ENCODE measurements at places on chromosomes 6 and 20. TPM values are rescaled to one million over a fixed set of nuclear protein-coding genes. Genes with fewer than 3 reads are reported as not detected.

Gene EDN3
- total RNA-seq: 6.6 TPM

Gene DDR1
- total RNA-seq: 166 TPM

Gene MUCL3
- 0.18 TPM for total RNA-seq

DNA sequence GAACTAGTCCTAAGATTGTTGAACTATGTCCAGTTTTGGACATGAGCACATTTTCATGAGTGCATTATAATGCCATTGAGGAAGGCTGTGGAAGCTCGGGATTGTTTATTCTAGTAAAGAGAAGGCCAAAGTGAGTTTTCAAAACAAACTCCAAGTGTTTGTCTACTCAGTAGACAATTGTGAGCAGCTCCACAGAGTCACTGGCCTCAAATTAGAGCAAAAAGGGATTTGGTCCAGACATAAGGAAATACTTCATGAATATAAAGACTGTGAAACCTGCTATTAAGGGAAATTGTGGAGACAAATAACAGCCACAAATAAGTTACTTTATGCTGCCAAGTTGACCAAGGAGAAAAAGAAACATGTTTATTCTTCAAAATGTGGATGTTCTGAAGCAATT lies 42.6 kb upstream of the PREP start:
- no peaks in the 10 kb centered on the region for H3K36me3 ChIP-seq
- H3K4me3 ChIP-seq: no peak overlapping the region
- no peak for DNase-seq

DNA sequence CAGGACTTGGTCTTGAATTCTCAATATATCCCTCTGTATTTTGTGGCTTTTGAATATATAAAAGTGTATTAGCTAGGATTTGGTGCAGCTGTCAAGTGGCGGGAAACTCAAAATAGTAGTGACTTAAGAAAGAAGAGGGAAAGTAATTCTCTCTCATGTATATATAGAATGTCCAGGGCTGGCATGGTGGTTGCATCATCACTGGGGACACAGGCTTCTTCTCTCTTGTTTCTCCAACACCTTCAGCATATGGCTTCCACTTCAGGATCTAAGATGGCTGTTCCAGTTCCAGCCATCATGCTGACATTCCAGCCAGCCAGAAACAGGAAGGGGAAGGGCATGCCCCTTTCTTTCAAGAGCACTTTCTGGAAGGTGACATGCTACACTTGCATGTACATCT lies 11.8 kb upstream of the GPR6 start:
- no peak for DNase-seq
- H3K36me3 ChIP-seq: no peaks in the 10 kb centered on the region
- no peaks in the 10 kb centered on the region for H3K4me1 ChIP-seq
- no peak overlapping the region for H3K27ac ChIP-seq

- no peak overlapping the region for H3K4me3 ChIP-seq
- no peak for DNase-seq
- H3K36me3 ChIP-seq: no peaks in the 10 kb centered on the region
- no peaks in the 10 kb centered on the region for H3K4me1 ChIP-seq
- no peak overlapping the region for H3K27ac ChIP-seq
These were observed 315.4 kb upstream of the SASH1 start for GRCh38 chr6:148027201-148027600.

- DNase-seq: no peak
- H3K4me1 ChIP-seq: no peaks in the 10 kb centered on the region
- no peaks in the 10 kb centered on the region for H3K36me3 ChIP-seq
- no peak overlapping the region for H3K4me3 ChIP-seq
- no peaks in the 10 kb centered on the region for H3K27me3 ChIP-seq
- no peak overlapping the region for H3K27ac ChIP-seq
These were observed 127.6 kb upstream of the TFAP2D start for GRCh38 chr6:50585441-50586330.

DNA sequence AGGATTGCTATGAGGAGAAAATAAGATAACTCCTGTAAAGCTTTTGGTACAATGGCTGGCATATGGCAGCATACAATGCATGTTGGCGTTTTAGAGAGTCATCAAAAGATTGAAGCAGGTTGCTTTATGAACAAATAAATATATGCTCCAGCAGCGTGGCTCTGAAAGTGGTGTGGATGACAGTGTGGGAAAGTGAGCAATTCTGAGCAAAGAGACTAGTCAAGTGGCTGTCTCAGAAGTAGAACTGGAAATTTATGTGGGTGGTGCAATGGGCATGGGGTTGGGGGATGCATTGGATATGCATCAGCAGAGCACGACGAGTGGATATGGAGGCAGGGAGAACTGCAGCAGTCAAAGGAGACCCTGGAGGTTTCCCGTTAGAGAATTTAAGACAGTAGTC lies 66.2 kb upstream of the PHACTR2 start:
- H3K27ac ChIP-seq: no peak overlapping the region
- no peaks in the 10 kb centered on the region for H3K36me3 ChIP-seq
- DNase-seq: no peak
- no peaks in the 10 kb centered on the region for H3K27me3 ChIP-seq

- H3K27ac ChIP-seq: peak overlapping the region; percentile 91
- H3K36me3 ChIP-seq: no peaks in the 10 kb centered on the region
- no peaks in the 10 kb centered on the region for H3K27me3 ChIP-seq
- H3K4me1 ChIP-seq: peaks cover 4% of the 10 kb centered on the region
These were observed 970 bp downstream of the BLTP3A start for GRCh38 chr6:34792605-34793500.
